Left forelimb (tissue), 1 donor: ENCODE measurements at places on chromosomes 7 and 10.

GRCh38 chr7:136947347-136947746 lies 78.9 kb downstream of the CHRM2 start:
- no peak for DNase-seq

DNA sequence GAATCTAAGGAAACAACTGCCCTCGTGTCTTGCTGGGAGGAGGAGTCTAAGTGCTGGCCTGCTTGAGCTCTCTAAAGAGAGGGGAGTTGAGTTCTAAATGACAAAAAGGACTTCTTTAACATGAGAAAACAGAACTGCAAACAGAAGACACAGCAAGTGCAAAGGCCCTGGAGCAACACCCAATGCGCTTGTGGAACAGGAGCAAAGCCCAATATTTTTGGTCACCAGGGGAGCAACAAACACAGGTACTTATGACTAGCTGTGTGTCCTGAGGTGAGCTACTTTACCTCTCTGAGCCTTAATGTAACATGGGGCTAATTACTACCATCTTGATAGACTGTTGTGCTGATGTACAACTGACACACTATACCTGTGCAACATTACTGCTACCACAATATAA lies 634.3 kb downstream of the PARD3 start:
- DNase-seq: no peak

GRCh38 chr7:140752533-140752932 lies 56.0 kb downstream of the NDUFB2 start:
- DNase-seq: no peak

GRCh38 chr10:60212195-60212594 lies 177.5 kb downstream of the ANK3 start:
- no peak for DNase-seq

DNA sequence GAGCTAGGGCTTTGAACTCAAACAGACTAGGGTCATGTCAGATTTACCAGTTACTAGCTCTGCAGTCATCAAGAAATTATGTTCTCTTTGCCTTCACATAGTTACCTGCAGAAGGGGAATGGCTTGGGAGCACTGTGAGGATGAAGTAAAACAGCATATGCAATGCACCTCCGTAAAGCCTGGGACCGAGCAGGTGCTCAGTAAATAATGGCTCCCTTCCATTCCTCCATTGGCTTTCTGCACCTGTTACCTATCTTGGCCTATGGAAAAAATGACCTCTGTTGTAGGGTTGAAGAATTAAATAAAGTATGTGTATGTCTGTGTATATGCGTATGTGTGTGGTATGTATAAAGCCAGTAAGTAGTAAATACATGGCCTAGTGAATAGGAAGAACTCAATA lies 78.8 kb downstream of the PDE1C start:
- no peak for DNase-seq

- peak; percentile 55 for DNase-seq
Measured at GRCh38 chr7:45580053-45580872, 6.1 kb downstream of the ADCY1 start.
